Activated CD8-positive, alpha-beta memory T cell treated with anti-CD3 and anti-CD28 coated beads, Interleukin-2, amount 50 U/mL, for 4 hours (primary cell): ENCODE measurements at places on chromosomes 5 and 9.

GRCh38 chr5:96024683-96025475 lies 63.2 kb upstream of the ELL2 start:
- DNase-seq, result no peak

DNA sequence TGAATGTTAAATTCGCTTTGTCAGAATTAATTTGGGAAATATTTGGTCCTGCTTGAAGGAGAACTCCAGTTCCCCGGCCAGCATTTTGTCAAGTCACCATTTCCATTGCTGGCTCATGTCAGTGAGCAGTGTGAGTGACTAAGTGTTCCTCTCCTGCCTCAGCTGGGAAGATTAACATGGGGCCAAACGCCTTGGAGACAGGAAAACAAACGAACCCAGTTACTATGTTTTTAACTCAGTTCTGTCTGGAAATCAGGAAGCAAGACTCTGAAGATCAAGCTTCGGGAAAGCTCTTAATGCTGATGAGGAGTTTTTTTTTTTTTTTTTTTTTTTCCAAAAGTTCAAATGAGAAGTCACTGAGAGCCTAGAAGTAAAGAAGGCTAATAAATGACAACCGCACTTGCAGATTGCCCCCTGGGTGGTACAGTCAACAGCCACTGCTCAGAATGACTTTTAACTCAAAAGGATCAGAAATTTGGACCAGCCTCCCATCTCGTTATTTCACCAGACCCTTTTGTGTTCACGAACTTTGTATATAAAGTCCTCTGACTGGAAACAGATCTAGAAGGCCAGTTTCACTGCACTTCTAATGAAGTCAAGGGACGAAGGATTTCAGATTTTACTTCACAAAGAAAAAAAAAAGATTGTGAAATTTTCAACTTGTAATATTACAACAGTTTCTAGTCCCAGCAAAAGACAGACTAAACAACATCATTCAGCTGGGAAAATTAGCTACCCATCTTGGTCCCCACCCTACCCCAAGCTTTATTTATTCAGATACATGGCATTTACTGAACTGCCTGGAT lies 121.3 kb downstream of the LHFPL2 start:
- DNase-seq, result no peak

GRCh38 chr9:77616191-77616590 lies 31.9 kb downstream of the GNA14 start:
- no peak for DNase-seq

GRCh38 chr5:160702311-160702803 lies 149.7 kb downstream of the ATP10B start:
- no peak for DNase-seq

DNA sequence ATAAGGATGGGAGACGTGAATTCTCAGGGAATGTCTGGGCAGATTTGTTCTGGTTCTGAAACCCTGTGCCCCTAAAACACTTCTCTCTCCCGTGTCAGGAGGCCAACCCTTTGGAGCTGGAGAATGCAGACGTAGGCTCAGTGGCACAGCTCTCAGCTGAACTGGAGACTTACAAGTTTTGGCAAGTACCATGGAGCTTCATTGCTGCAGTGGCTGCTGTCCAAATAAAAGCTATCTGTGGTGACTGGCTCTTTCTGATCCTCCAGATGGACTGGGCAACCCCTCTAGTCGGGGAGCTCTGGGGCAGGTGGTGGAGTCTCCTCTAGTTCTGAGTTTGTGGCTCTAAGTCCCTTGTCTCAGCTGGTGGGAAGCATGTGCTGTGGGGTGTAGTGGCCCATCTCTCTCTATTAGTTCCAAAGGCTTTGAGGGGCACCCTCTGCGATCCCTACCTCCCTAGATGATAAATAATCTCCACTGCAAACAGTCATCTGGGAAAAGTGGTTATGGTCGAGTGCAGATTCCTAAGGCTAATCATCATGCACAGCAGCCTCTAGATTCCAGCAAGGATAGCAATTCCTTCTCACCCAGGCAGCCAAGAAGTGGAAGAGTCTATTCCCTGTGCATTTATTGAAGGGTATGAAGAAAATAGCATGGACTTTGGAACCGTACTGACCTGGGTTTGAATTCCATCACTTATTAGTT lies 204.2 kb upstream of the KLF4 start:
- no peak for DNase-seq

- no peak for DNase-seq
Measured at GRCh38 chr5:35741126-35741716, 115.5 kb upstream of the IL7R start.

GRCh38 chr5:140367256-140368013 lies 7.4 kb downstream of the SLC4A9 start:
- DNase-seq, result no peak

- no peak for DNase-seq
Measured at GRCh38 chr9:135199489-135199888, 112.0 kb downstream of the OLFM1 start.

DNA sequence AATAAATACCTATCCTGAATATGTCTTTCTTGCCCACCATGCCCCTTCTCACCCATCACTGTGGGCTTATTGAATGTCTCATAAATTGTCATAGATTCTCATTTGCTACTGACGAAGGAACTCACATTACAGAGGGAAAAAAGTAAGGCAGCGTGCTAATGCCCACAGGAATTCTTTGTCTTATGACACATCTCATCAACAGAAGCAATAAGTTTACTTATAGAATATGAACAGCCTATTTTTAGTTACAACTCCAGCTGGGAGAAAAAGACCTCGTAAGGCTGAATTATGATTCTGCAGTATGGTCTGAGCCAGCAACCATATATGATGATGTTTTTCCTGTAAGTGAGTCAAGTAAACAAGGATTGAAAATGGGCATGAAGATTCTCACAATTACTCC lies 22.4 kb upstream of the ATG10 start:
- DNase-seq, result no peak

GRCh38 chr5:77087484-77088261 lies 588 bp upstream of the ZBED3 start:
- DNase-seq, result no peak

- DNase-seq, result no peak
Measured at GRCh38 chr5:168661593-168662485, 82.7 kb upstream of the PANK3 start.

GRCh38 chr5:75108515-75108914 lies 56.2 kb upstream of the GCNT4 start:
- DNase-seq, result no peak

DNA sequence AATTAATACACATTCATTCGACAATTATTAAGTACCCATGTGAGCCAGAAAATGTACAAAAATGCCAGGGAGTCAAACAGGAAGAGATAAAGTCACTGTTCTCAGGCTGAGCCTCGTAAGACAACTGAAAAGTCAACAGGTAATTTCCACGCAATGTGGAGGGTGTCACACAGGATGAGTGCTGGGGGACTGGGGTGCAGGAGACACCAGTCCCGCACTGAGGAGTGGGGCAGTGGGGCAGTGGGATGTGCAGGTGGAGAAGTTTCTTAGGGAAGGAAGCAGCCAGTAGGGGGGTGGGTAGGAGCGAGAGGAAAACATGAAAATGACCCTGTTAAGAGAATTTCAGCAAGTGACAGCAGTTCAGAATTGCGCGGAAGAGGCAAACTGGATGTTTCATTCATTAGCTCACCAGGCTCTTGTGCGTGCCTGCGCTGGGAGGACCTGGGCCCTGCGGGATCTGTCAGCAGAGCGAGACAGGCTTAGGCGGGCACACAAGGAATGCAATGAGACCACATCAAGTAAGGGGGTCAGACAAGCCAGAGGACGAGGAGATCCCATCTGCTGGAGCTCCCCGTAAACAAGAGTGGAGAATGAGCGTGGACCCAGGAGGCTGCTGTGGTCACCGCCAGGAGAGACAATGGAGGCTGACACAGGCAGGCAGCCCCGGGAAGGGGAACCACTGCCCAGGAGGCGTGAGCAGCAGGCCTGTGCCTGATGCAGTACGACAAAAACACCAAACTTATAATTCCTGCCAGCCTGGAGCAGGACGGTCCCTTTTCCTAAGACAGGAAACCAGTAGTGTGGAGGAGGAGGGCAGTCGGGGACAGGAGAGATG lies 21.0 kb downstream of the CAMSAP1 start:
- no peak for DNase-seq

DNA sequence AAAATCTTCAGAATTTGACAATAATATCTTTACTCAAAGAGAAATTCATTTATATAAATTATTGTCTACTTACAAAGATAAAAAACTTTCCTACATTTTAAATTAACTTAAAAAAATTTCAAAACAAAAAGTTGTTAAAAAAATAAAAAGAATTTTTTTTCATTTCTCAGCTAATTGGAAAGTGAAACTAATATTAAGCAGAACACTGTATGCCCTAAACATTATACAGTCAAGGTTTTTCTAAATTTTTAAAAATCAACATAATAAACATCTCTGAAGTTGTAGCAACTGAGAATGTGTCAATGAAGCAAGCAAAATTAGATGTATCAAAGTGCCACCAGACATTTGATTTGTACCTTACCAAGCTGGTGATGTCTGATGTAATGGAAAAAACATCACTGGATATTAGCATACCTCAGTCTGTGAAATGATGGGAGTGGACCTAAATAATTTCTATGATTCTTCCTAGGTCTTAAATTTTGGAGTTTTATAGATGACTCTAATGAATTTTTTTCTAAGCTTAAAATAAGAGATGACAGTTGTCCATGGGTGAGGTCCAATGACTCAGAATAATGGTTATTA lies 290.1 kb downstream of the ADAMTS6 start:
- DNase-seq, result no peak

DNA sequence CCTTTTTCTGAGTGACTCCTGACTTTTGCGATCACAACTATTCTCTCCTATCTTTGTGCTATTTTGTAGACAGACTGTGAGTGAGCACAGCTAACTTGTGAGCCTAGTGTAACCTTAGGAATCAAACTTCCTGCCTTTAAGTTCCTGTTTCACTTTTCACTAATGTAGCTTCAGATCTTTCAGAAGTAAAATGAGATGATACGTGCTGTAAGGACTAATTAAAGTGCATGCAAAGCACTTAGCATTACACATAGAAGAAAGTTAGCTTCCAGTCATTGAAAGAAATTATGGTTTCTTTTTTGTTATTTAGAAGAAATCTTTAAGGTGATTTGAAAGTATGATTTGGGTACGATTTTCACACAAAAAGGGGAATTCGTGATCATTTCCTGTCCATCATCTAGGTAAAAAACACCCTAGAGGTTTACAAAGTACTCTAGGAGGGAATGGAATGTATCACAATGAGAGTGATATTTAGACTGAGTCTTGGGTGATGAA lies 122.7 kb downstream of the ST8SIA4 start:
- no peak for DNase-seq

DNA sequence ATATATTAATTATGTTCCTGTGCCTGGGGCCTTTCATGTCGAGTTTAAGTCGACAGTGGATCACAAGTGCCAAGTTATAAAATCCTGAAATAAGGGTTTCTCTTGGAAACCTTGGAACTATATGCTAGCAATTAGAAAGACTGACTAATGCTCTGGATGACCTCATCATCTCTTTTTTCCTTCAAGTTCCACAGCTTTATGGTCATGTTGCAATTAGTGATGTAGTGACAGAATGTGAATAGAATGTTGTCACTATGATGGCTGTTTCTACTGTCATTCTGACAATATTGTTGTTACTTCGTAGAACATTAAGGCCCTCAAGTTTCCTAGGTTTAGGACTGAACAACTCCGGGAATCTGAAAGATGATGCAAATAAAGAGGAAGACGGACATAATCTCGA lies 368.0 kb upstream of the SEMA6A start:
- no peak for DNase-seq

DNA sequence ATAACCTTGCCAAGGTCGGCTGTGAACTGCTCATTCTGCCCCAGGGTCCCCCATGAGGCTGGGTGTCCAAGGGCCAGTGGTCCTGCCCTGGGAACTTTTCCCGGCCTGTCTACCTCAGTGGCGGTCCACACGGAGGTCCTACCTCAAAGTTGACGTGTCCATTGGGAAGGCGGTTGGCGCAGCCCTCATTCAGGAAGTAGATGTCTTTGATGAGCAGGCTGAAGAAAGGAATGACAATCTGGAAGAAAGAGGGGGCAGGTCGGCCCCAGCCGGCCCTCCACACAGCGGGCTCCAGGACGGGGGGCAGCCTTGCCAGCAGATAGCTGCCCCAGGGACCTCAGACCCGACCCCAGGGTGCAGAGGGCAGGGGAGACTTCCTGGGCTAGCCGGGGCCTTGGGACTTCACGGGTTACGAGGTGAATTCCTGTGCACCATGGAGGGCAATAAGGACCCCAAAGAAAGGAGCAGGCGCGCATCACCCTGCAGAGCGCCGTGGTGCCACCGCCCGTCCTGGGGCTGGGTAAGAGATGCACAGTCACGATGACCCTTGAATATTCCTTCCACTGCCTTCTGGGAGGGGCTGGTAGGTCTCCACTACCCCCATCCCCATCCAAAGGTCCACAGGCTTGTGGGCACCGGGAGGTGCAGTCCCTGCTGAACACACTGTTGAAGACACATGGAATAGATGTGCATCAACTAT lies 42.9 kb upstream of the RNF130 start:
- DNase-seq, result no peak

- DNase-seq, result no peak
Measured at GRCh38 chr5:11709021-11709420, 195.2 kb downstream of the CTNND2 start.

- DNase-seq, result no peak
Measured at GRCh38 chr5:89204756-89205155, 321.8 kb upstream of the MEF2C start.

GRCh38 chr9:124457079-124457886 lies 7.0 kb downstream of the ADGRD2 start:
- DNase-seq, result no peak

- no peak for DNase-seq
Measured at GRCh38 chr5:170751631-170752030, 31.9 kb upstream of the GABRP start.

GRCh38 chr5:91302305-91302704 lies 80.8 kb downstream of the ARRDC3 start:
- DNase-seq, result no peak
